Stimulated activated naive CD4-positive, alpha-beta T cell (primary cell): ENCODE measurements at places on chromosomes 4 and X.

DNA sequence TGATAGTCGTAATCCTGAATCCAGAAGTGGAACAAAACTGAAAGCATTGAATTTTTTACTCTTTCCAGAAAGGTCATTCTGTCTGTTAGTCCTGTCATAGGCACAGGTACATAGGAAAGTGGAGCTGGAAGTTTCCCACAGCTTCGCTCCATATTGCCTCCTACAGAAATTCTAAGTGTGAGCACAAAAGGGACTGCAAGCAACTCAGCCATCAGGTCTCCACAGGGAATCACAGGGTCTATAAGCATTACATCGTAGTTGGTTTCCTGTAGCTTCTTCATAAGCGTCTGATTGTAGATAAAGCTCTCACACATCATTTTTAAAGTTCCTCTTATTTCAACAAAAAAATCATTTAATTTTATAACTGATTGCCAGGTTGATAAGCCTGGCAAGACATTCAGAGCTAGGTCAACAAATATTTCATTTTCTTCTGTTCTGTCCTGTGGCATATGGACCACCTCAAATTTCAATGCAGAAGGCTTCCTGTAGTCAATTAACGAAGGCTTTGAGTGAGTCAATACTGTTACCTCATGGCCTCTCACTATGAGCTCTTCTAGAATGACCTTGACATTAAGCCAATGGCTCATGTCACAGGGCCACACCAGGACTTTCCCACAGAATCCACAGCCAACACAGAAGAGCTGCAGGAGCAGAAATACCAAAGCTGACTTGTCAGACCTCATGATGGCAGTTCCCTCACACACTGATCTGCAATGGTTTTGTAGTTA, at the start of gene UGT2A3:
UGT2A3 (minus strand) TSS at position 727 of the 728 bp plus-strand sequence; CDS start at position 683, 44 bp downstream.
- no peak for DNase-seq

DNA sequence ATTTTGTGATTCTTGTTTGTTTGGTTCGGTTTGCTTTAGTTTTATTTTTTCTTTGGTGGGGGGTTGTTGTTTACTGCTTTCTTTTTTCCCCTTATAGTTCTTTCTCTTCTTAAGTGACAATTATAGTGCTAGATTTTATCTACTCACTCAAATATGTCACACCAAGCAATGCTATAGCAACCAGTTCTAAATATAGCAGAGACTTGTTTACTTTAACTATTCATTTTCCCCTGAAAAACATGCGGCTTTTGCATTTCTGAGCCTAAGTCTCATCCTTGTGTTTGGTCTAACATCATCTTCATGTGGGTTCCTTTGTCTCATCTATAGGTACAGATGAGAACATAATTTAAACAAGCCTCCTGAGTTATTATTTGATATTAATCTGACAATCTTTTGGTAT, 676.6 kb downstream of the FAT4 start:
- no peak for DNase-seq

DNA sequence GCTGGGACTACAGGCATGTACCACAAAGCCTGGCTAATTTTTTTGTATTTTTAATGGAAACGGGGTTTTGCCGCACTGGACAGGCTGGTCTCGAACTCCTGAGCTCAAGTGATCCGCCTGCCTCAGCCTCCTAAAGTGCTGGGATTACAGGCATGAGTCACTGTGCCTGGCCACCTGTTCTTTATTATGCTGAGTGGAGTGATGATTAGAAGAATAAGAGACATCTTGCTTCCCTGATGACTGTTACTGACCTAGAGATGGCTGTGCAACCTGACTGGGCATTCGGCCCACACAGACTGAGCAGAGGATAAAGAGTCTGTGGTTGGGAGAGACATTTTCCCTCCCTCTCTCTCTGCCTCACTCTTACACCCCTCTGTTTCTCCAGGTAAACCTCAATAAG, 56.7 kb downstream of the SPINK2 start:
- no peak for DNase-seq

GRCh38 chrX:124388562-124388961, 42.2 kb downstream of the SH2D1A start:
- DNase-seq: peak; percentile 8

GRCh38 chrX:15500497-15500966, at the start of gene BMX:
BMX (plus strand) TSS chrX:15500807; CDS start chrX:15508354, 7,547 bp downstream.
- no peak for DNase-seq

DNA sequence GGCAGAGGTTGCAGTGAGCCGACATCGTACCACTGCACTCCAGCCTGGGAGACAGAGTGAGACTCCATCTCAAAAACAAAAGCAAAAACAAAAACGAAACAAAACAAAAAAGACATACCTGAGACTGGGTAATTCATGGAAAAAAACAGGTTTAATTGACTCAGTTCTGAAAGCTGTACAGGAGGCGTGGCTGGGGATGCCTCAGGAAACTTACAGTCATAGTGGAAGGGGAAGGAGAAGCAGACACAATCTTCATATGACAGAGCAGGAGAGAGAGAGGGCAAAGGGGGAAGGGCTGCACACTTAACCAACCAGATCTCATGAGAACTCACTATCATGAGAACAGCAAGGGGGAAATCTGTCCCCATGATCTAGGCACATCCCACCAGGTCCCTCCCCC, 229.5 kb downstream of the STK32B start:
- DNase-seq: no peak

DNA sequence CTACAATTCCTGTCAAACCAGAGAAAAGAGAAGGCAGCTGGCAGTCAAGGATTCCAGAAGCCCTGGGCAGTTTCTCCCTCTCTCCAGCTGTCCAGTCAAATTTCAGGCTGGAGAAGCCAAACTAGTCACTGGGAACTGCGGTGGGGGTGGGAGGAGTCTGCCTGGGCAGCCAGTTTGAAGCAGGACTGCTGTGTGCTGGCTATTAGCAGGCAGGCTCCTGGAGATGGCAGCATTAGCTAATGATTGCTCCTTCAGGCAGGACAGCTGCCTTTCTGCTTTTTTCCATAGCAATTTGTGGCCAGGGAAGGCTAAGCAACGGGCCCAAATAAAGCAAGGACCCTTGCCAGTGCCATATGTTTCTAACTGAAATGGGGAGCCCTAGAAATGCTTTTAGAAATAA, 44.7 kb upstream of the FGF13 start:
- no peak for DNase-seq

DNA sequence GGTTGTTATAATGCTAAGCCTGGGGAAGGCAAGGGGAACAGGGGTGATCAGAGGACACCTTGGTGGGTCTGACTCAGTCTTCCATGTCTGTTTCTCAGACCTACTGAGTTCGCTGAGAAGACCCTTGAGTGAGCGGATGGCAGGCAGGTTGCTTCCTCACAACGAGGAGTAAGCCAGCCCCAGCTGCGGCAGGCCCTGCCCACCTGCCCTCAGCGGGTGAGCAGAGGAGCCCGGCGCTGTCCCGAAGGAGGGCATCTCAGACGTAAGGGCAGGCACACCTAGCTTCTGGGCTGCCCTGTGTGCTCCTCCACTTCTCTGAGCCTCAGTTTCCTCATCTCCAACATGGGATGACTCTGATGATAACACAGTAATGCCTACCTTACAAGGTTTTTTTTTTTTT, 30.3 kb downstream of the MSX1 start:
- DNase-seq: no peak

DNA sequence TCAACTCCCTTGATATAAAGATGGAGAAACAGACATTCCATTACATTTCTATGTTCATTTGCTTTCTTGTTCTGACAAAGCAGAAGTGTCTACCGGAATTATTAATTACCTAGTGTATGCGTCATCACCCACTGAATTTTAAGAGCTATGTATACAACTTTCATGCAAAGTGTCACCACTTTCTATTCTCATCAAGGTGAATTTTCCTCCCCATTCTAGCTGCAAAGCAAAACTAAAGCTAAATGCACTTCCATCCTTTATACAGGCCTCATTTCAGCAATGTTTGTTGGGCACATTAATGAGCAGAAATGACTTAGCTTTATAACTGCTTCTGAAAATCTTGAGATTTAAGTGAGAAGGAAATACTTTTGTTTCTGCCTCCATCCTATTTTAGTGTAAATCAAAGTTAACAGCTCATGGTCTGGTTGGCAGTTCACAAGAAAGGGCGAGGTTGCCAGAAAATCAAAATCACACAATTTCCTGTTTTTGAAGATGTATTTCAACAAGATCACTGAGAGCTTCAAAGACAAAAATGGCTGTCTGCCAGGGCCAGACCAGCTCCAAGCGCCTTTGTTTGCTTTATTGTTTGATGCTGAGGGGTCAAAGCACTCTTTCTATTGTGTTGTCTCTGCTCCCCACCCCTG, 7.2 kb upstream of the FAM9C start:
- peak; percentile 8 for DNase-seq

- DNase-seq: no peak
Observed at GRCh38 chr4:56134266-56134665, 185.5 kb downstream of the CEP135 start.

GRCh38 chr4:16237715-16238114, 11.4 kb upstream of the TAPT1 start:
- DNase-seq: no peak

DNA sequence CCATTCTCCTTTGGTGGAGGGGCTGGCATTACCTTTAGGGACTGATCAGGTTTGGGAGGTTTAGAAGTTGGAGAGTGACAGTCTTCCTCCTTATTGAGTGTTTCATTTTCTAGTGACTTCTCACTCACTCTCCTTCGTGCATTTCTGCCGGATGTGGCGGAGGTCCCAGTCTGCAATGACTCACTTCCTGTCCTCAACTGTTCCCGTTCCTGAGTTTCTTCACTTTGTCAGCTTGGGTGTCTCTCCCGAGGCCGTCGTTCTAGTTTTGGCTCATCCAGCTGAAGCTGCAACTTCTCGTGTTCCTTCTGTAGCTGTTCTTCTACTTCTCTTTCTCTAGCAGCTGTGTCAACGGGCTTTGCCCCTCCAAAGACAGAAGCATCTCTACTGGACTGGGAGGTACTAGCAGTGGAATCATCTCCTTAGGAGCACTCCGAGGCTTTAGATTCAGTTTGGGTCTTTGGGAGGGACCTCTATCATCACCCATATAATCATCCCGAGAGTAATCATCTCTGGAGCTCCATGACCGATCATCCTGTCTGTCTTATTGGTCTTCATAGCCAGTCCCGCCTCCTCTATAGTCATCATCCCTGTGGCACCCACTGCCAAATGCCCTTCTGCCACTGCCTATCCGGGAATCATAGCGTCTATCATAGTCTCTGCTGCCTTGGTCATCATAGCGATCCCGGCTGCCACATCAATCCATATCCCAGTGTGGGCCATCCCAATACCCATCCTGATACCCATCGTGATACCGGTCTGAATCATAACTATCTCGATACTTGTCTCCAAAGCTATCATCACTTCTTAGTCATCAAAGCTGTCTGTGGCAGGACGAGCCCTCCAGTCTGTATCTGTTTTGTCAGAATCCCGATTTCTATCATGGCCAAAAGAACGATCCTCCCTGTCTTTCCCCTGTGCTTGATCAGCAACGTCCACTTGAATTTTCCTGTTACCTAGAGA, 35.3 kb upstream of the VSIG4 start:
- peak; percentile 2 for DNase-seq

DNA sequence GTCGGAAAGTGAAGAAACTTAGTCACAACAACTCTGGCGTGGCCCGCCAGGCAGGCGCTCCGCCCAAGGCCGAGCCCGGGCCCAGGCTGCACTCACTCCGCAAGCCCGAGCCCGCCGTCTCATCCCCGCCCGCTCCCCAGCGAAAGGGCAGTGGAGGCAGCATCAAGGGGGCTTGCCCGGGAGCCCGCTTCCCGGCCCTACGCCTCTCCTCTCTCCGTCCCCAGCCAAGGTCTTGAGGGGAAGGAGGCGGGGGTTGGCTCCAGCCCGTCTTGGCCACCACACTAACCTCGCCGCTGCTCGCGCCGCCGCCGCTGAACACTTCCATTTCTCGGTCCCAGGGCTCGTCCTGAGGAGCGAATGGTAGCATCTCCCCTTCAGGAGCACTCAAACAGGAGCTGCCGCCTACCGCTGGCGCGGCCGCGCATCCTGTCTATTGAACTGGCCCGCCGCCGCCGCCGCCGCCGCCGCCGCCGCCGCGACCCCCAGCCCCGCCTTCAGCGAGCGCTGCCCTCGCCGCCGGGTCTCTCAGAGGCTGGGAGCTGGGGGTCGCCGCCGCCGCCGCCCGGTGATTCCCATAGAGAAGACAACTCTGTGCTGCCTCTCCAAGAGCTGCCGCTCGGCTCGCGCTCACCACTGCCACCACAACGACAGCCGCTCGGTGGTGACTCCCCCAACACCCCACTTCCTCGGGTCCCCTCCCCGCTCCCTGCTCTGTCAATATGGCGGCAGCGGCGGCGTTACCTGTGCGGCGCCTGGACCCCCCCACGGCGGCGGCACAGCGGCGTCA, at the start of gene RPS6KA6:
RPS6KA6 (minus strand) TSS at position 667 of the 787 bp plus-strand sequence; CDS start at position 367, 300 bp downstream.
- DNase-seq: no peak

DNA sequence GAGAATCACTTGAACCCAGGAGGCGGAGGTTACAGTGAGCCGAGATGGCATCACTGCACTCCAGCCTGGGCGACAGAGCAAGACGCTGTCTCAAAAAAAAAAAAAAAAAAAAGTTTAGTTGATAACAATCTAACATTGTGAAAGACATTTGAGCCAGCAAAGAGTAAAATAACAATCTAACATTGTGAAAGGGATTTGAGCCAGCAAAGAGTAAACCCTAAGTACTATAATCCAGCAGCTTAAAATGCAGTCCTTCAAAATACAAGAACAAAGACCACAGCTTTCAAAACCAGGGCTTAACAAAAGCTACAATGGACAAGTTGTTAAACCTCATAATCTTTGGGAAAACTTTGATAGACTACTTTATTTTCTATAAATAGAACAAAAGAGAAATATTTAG, 16.9 kb downstream of the MFAP3L start:
- no peak for DNase-seq

DNA sequence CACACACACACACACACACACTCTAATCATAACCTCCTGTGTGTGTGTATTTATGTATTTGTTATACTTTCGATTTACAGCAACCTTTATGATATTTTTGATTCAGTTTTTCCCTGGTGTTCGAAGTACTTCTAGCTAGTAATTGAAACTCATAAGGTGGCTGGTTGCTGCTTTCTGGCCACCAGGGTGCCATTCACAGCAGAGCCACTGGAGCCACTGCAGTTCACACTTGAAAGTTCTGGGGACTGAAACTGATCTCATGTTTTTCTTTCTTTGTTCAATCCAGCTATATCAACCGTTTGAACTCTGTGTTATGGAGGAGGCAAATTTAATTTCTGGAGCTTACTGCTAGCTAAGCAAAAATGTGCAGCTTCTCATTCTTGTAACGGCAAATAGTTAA, 419.4 kb downstream of the ADGRL3 start:
- no peak for DNase-seq

DNA sequence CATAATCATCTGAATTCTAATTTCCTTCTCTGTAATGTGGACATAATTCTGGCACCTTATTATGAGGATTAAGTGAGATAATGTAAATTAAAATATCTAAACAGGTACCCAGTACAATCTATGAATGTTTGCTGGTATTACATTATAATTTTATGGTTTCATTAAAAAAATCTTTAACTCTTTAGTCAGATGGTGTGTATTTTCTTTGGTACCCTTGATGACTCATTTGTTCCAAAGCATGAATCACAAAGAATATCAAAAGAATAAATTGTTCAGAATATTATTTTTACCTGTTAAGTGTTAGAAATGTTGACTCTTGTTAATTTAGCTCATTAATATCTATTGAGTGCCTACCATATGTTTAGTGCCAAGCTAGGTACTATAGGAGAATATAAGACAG, 74.3 kb downstream of the SNX25 start:
- no peak for DNase-seq

GRCh38 chr4:55517526-55518229, 29.0 kb downstream of the CLOCK start:
- no peak for DNase-seq
